Upper lobe of left lung (tissue), 6 donors: ENCODE measurements at places on chromosomes 1 and 21.

DNA sequence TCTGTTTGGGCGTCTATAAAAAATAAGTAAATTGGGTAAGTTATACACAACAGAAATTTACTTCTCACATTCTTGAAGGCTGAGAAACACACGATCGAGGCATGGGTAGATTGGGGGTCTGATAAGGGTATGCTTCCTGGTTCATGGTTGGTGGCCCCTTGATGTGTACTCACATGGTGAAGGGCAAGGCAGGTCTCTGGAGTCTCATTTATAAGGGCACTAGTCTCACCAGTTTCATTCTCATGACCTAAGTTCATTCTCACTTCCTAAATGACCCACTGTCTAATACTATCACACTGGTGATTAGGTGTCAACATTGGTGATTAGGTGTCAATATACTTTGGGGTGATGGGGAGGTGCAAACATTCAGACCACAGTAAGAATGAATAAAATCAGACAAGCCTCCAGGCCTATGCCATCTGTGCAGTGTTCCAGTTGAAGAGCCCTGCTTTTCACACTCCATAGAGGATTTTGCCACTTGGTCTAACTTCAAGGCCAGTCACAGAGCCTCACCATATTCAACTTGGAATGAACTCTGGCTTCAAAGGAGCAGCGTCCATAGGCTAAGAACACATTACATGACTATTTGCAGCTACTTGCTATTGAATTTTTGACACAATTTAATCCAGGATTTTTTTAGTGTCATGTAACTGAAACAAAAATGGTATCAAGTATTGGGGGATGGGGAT, 2.5 kb upstream of the GBP4 start:
- DNase-seq: no peak

DNA sequence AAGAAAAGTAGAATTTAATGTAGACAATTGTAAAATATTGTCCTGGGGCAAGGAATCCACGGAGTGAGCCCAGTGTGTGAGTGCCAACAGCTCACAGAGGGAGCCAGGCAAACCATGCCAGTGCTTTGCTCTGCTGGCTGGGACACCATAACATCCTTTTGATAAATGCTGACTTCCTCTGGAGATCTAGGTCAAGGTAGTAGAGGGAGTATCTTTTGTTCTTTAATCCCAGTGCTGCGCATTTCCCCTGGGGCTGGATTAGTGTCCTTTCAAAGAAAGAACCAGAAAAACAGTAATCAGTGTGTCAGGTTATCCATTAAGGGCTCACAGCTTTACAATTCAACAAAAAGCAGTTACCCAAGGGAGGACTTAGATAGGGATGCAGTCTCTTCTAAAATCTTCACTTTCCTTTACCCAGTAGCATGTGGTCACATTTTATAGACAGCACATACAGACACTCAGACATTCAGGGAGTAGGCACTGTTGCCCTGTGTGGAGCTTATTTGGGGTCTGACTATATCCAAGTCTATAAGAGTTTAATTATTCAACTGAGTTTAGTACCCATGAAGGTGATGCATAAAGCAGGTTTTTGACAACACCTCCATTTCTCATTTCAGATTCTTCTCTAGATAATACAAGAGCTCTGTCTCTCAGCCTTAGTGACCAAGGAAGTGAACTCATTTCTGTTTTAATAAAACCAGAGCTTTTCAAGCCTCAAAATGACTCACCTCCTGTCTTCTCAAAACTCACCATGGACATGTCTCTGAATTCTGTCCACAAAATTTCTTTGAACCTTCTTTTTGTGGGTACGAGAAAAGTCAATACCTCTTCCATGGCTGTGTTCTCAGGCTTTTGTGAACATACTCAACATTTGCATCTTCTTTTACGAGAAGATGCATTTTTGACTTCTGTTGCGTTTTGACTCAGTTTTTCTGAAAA, 215.3 kb downstream of the BRINP2 start:
- no peak for DNase-seq

- DNase-seq: no peak
These were observed 275.2 kb downstream of the NFIA start for GRCh38 chr1:61357539-61357938.

DNA sequence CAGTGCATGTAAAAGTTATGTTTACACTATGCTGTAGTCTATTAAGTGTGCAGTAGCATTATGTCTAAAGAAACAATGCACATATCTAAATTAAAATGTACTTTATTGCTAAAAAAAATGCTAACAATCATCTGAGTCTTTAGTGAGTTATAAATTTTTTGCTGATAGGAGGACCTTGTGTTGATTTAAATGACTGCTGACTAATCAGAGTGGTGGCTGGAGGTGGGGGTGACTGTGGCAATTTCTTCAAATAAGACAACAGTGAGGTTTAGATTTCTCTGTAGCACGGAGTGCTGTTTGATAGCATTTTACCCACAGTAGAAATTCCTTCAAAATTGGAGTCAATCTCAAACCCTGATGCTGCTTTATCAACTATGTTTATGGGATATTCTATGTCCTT, 37.0 kb downstream of the HS2ST1 start:
- DNase-seq: no peak

- DNase-seq: no peak
These were observed 64.5 kb upstream of the CSF1 start for GRCh38 chr1:109846162-109846561.

DNA sequence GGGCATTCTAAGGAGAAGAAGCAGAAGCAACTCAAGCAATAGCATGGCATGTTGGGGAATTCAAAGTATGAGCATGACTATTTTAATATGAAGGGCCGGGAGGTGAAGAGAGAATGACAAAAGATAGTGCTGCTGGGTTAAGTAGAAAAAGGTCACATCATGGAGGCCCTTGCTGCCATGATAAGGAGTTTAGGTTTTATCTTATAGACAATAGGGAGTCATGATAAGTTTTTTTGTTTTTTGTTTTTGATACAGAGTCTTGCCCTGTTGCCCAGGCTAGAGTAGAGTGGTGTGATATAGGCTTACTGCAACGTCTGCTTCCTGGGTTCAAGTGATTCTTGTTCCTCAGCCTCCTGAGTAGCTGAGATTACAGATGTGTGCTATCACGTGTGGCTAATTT, 3.1 kb downstream of the BNIPL start:
- DNase-seq: no peak

DNA sequence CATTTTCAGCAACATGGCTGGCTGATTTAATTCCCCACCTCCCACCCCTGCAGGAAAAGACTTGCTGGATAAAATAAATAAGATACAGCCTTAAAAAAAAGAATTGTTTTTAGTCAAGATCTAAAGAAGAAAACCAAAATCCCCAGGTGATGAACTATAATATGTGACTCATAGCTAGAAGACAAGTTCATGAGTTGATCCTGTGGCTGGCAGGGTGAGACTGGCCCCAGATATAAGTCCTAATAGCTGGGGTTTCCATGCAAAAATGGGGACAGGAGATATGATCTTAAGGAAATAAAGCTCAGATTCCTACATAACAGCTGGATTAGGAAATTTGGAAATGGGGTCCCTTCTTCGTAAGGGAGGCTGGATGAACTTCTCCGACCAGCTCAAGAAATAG, 21.9 kb upstream of the RGSL1 start:
- no peak for DNase-seq

- DNase-seq: no peak
These were observed 20.8 kb downstream of the ATP5PO start for GRCh38 chr21:33894736-33895288.

GRCh38 chr1:21665711-21666575, 3.2 kb downstream of the RAP1GAP start:
- no peak for DNase-seq

GRCh38 chr1:7941437-7941793, 776 bp upstream of the TNFRSF9 start:
- DNase-seq: no peak

GRCh38 chr1:62530516-62531154, 66.7 kb upstream of the ANGPTL3 start:
- DNase-seq: peak; percentile 34
